Pancreas (tissue), 10 donors: ENCODE measurements at places on chromosomes 11 and 22.

GRCh38 chr22:26553056-26553752 lies 36.7 kb downstream of the TPST2 start:
- DNase-seq = peak; percentile 81

DNA sequence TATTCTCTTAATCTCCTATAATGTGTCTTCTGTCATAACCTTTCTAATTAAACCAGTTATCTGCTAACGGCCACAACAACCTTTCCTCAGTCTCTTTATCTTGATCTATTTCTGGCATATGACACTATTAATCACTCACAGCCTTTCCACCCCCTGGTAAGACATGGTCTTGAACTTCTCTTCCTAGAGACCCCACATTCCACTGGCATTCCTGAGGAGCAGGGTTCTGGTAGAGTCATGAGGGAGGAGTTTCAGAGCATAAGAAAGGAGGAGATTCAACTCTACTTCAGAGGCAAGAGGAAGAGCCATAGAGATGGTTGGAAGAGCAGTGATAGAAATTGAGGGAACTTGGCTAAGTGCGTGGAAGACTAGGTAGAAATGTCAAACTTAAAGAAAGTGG lies 325.6 kb downstream of the BLID start:
- no peak for DNase-seq

GRCh38 chr22:41947424-41948080 lies 600 bp upstream of the CENPM start:
- DNase-seq = no peak

- DNase-seq = no peak
Observed at GRCh38 chr11:32034149-32034548, 56.7 kb upstream of the RCN1 start.

DNA sequence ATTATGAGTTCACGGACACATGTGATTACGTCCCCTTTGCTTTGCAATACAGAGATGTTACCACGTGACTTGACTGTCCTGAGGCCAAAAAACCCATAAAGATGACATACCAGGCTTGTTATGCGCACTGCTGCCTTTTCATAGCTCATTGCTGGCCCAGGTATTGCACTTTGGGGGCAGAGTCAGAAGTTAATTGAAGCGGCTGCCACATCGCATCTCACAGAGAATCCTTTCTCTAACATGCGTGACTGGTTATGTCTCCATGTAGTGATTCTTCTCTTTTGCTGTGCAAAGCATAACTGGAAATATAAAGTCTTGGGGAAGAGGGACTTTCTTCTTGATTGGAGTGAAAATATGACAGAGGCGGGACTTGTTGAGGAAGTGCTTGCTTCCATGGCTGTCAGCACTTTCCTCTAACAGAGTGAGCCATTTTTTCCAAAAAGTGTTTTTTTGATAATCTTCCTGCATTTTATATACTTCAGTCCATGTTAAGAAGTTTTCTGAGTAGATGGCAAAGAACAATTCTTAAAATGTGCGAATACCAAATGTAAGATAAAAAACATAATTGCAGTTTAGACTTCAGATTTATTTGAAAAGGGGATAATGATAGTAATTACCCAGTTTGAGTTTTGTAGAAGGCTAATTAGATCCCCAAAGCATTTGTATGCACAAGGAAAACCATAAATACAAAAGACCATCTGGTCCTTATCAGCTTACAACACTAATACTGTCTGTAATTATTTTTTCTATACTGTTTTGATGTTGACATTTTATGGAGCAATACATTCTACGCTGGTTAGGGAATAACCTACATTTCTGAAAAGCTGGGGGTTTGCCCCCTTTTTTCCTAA lies 324.6 kb upstream of the MTNR1B start:
- DNase-seq = no peak

- DNase-seq = no peak
Observed at GRCh38 chr11:113675003-113675561, 31.0 kb downstream of the TMPRSS5 start.

DNA sequence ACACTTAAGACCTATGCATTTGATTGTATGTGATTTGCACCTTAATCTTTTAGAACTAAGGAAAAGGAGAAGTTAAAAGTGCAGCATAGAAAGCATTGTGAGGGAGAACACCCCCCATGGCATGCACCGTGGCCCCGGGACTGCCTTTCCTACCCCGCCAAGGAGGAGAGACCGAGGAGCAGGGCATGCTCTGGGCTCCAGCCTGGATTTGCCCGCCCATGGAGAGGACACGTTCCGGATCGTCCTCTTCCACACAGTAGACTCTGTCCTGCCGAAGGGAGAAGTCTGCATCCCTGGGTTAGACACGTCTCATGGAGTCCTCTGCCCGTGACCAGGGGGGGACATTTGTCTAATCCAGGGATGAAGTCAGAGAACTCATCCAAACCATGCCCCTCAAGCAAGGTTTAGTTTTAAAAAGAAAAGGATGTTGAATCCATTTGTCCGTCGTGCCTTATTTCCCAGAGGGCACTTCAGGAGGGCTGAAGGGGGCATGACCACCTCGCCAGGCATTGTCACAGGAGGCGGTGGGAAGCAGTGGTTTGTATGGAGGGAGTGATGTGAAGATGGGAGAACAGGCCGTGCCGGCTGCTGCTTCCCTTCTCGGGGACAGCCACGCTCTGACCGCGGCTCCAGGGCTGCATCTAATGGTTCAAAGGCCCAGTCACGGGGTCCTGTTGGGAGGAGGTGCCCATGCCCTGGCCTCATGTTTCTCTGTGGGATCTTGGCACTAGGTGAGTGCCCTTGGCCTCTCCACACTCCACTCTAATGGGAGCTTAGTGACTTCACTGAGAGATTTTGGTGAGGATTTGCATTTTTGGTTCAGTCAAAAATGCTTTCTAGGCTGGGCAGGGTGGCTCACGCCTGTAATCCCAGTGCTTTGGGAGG lies 66.2 kb upstream of the GAL start:
- DNase-seq = no peak

- no peak for DNase-seq
Observed at GRCh38 chr11:2517016-2517385, 72.2 kb downstream of the KCNQ1 start.

GRCh38 chr11:30206249-30206996 lies 24.4 kb upstream of the FSHB start:
- no peak for DNase-seq

GRCh38 chr11:14538271-14538925 lies 18.2 kb upstream of the PSMA1 start:
- DNase-seq = no peak

DNA sequence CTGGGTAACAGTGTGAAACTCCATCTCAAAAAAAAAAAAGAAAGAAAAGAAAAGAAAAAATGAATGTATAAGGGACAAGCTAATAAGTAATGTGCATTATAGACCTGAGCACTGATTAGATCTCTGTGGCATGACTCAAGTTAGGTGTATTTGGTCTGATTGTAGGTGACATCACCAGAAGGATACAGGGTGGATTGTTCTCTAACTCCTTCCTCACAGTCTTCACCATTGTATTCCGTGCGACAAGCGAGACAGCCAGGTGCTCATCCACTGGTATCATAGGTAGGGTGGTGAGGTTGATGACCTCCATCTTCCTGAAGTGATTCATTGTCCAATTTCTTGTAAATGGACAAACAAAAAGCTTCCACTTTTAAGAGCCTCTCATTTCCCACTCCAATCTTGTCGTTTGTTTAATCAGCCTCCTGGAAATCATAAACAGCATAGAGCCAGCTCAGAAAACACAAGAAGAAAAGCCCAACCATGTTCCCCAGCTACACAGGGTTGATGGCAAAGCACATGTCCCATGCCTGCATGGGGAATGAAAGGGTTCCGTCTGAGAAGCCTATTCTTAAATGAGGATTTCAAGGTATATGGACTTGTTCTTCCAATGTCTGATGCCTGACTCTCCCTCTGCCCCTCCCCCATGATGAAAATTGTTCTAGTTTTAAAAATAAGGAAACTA lies 6.2 kb downstream of the FAM227A start:
- no peak for DNase-seq

DNA sequence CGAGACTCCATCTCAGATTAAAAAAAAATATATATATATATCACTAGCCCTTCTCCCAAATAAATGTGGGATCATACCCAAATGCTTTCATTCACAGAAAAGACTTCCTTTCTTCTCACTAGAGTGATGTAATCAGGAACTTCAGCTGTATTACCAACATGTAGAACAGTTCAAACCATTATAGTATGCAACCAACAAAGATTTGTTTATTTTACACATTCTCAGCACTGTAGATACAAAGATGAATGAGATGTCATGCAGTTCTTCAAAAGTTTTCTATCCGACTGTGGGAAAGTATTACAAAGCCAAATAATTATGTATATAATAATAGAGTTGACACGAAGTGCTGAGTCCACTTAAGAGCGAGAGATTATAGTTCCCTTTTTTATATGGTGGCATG lies 22.2 kb upstream of the ZNF143 start:
- no peak for DNase-seq

- DNase-seq = no peak
Observed at GRCh38 chr11:17986007-17986710, 26.7 kb downstream of the SERGEF start.

DNA sequence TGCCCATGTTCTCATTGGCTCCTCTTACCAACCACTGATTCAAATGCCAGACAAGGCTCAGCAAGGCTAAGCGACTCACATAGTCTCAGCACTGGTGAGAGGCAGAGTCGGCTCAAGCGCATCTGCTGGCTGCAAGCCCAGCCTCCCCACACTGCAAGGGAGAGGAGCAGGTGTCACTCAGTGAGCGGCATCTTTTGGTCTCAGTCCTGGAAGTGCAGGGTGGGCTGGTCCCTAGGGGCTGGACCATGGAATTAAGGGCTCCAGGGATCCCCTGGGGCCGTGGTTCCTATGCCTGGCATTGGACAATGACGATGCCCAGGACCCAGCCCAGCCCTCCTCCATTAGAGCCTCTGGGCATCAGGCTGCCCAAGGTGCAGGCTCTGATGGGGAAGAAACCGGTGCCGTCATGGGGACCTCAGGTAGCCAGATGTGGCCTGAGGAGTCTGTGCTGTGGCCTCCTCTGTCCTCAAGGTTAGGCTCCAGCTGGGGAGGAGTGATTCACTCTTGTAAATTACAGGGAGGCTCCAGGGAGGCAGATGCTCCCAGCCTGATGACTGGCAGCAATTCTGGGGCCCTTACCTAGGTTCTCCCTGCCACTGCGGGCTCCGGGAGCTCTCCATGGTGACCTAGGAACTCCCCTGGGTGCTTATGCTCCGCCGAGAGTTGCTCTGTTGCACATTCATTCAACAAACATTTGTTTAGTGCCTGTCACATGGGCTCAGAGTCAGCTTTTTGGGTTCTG lies 28.0 kb downstream of the FADS2 start:
- DNase-seq = no peak

DNA sequence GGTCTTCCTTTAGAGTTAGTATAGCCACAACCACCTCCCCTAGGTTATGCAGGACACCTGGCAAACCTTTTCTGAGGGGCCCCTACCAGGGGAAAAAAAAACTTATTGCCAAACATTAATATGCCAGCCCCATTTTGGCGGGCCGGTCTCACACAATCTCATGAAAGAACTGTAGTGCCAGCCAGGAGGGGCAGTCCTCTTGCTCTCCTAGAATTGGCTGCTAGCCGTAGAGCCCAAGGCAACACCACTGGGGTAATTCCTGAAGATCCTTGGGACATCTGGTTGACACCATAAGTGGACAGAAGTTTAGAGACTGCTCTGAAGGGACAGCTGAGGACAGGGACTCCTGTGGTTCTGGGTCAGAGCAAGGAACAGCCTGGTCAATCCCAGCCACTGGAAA lies 24.2 kb downstream of the NAV2 start:
- no peak for DNase-seq

- no peak for DNase-seq
Observed at GRCh38 chr11:103624708-103625623, 411.5 kb upstream of the DDI1 start.

GRCh38 chr11:128762031-128762430 lies 68.2 kb downstream of the FLI1 start:
- DNase-seq = no peak

DNA sequence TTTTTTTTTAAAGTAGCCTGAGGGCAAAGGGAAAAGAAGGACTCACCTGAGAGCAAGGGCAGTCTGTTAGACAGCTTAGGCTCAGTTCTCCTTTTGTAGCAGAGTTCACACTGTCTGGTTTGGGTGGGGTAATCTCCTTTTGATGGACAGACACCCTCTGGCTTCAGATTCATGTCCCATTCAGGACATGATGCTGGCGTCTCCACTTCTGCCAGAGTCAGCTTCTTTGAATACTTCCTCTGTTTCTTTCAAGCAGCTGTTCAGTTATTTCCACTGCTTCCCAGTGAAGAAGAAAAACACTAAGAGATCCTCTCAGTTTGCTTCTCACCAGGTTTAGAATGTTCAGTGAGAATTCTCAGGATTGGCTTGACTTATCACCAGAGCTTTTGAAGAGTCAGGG lies 79.0 kb upstream of the HSD17B12 start:
- DNase-seq = no peak

- DNase-seq = no peak
Observed at GRCh38 chr22:17536269-17536668, 27.0 kb upstream of the SLC25A18 start.

- DNase-seq = peak; percentile 55
Observed at GRCh38 chr22:45329530-45329936, 19.8 kb downstream of the FAM118A start.

DNA sequence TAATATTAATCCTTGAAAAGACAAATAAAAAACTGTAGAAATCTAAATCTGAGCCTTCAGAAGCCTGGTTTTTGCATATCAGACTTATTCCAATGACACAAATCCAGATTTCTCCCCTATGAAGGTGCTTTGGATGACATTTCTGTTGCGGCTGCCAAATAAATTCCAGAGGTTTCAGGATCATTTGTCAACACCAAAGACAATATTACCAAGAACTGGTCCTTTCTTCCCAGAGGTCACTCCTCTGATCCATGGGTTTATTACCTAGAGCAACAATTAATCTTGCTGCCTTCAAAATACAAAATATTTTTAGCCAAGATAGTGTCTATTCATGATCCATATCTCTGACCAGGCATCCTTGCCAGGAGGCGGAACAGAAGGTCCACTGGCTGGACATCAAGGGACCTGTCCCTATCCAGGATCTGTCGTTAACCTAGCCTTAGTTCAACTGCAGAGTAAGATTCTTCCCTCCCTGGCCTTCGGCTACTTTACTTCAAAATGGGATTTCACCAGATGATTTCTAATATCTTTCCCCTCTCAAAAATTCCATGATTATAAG lies 4.9 kb downstream of the CADM1 start:
- DNase-seq = no peak
